ENCODE measurements at places on chromosomes 2 and 18.

- no peak for DNase-seq
These were observed 24.8 kb upstream of the GBX2 start for GRCh38 chr2:236193026-236193425.

- no peak for DNase-seq
These were observed 78.0 kb downstream of the MYO3B start for GRCh38 chr2:170255971-170256370.

DNA sequence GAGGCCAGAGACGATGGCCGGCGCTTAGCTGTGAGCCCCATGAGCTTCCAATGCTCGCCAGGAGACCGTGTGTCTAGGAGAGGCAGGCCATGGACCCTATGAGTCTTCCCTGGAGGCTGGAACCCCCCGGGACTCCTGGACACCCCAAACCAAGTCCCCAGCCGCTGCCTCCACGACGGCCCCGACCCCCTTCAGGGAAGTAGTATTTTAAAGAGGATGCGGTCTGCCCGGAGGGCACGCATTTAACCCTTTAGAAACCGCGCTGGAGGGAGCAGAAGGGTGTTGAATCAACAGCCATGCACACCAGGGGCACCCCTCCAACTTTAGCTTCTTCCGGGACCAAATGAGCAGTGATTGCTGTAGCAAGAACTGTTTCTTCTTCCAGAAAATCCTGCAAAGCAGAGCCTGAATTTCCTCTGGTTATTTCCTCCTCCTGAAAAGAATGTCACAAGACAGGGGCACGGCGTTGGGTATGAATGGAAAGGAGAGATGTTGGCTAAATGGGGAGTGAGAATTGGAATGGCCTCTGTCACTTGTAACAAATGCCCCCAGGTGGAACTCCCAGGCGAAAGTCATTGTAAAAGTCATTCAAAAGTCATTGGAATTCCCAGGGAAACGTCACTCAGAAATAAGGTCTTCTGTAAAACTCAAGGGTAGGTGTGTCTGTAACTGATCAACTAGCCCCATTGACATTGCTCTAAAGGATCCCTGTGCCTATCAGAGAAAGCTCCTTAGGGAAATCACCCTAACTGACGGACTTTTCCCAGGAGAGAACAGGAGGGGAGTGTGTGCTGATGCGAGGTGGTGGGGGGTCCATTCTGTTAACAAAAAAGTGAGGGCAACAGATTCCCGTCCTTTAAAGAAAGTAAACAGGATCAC, 5.8 kb upstream of the GBX2 start:
- DNase-seq, result no peak

GRCh38 chr2:239978411-239978810, 46.7 kb downstream of the NDUFA10 start:
- DNase-seq, result peak; percentile 45

DNA sequence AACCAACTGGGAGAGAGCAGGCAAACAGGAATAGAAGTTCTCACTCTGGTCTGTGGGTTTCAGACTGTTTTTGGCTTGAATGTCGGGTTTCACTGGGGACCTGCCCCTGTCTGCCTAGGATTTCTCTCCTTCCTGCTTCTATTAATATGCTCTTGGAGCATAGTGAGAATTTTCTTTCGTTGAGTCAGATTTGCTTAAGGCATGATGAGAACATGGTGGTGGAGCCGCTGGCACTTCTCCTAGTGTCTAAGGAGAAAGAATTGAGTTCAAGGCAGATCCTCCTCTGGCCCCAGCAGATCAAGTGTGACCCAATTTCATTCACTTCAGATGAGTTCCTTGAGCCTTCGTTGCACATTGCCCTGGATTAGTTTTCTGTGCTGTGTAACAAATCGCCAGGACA, 103.9 kb upstream of the HS6ST1 start:
- peak; percentile 73 for DNase-seq

- no peak for DNase-seq
These were observed 44.1 kb downstream of the TGOLN2 start for GRCh38 chr2:85283641-85284040.

GRCh38 chr2:239908744-239909143, 116.4 kb downstream of the NDUFA10 start:
- no peak for DNase-seq

GRCh38 chr2:186042207-186043028, 303.8 kb downstream of the FSIP2 start:
- DNase-seq, result no peak

DNA sequence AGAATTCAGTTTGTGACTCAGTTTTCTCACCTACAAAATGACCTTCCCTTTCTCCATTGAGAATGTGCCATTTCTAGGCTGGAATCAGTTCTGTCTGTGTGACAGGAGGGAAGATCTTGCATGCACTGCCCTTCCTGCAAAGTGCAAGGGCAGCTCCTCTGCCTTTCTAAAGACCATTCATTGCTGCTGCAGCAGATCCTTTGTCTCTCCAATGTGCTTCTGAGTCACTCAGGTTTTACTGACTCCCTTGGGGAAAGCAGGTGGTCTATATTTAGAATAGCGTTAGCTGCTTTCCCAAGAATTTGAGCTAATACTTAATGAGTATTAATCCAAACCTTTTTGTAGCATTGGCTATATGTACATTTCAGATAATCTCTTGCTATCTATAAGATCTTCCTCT, 62.5 kb downstream of the DAW1 start:
- no peak for DNase-seq

DNA sequence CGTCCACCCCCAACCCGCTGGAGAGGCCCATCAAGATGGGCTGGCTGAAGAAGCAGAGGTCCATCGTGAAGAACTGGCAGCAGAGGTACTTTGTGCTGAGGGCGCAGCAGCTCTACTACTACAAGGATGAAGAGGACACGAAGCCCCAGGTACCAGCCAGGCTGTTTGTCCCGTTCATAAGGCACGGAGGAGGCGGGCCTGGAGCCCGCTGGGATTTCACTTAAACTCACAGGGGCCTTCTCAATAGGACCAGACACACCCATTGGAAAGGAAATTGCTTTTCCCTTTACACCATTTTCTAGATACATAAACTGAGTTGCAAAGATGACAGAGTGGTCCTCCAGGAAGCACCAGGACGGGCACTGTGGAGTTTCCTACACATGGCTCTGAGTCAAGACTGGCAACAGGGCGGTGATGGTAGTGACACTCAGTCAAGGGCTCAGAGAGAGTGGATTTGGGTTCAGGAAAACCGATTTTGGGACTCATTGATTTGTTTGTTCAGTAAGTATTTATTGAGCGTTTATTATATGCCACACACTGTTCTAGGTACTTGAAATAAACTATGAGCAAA, 40.7 kb downstream of the ARHGAP25 start:
- DNase-seq, result no peak

DNA sequence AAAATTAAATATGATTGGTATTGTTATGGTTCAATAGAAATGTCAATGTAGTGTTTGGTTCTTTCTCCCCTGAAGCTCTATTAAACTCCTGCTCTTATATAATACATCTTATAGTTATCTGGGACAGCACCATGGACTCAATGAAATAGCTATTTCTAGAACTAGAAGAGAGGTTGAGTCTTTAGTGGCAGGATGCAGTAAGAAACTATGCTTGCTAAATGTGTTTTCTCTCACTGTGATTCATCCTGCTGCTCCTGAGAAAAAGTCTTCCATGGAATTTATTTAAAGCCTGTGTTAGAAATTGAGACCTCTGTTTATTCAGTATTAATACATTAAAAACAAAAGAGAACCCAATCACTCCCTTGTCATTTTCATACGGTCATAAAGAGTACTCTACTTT, 61.5 kb downstream of the G6PC2 start:
- no peak for DNase-seq

DNA sequence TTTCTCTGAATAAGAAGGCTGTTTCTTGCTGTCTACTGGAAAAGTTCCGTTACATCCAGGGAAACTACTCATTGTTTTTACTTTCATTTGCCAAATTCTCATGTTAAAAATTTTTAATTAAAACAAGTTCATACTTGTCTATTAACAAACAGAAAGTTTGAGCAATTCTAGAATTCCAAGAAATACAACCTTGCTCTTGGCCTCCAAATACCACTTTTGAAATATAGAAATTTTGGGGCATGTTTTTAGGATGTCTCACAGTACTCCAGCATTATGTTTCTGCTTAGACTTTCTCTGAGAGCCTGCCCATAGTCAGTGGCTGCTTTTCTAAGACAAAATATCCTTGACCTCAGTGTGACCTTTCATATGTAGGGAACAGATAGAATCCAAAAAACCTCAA, 228.7 kb upstream of the RND3 start:
- peak; percentile 15 for DNase-seq

DNA sequence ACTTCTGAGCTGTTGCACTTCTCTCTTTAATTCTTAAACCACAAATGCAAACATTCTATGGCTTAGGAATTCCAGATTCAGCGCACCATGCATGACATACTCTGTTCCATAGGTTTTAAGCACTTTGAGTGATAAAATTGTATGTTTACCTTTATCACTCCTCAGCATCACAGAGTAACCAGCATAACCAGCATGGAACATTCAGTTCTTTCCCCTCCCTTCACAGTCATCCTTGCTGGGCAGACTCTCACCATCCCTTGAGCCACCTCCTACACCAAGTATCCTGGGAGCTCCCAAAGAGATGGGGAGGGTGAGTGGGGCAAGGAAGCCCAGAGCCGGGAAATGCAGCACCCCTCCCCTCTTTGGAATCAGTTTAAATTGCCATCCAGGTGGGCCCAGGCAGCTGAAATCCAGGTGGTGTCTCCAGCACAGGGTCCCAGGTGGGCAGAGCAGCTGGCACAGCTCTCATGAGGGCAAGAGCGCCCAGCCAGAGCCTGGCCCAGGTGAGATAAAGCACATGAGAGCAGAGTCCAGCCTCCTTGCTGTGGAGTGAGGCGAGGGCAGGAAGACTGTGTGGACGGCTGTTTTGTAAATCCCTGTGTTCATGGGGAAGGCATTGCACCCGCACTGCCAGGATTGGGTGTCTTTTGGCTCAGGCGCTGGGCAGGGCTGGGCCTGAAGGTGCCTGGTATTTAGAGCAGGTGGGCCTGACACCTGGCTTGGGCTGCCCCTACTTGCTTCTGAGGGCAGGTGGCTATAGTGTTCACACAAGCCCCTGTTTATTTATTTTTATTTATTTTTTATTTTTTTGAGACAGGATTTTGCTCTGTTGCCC, 36.8 kb downstream of the LAMA3 start:
- no peak for DNase-seq

All from fibroblast of lung (primary cell).